ENCODE measurements at places on chromosomes 2 and 18.

GRCh38 chr18:71807586-71807985 is 736.6 kb downstream of the CBLN2 start:
- DNase-seq: no peak

DNA sequence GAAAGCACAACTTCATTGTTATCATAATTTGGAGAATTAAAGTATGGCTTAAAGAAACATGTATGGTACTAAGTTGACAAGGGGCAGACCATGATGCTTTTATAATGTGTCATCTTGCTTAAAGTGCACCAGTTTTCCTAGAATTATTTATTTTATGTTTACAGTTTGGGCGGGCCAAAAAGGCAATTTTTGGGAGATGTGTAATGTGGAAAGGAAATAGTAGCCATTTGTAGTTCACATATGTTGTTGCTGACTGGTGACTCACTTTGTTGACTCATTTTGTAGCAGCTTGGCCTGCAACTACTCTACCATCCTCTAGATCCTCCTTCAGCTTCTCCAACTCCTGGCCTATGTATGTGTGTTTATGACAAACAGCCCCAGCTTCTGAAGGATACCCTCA is 7.7 kb downstream of the ZSCAN30 start:
- no peak for DNase-seq

- DNase-seq: no peak
These were observed 291.2 kb downstream of the TCF4 start for GRCh38 chr18:55296778-55297177.

GRCh38 chr2:184346338-184346862 is 251.9 kb upstream of the ZNF804A start:
- DNase-seq: no peak

DNA sequence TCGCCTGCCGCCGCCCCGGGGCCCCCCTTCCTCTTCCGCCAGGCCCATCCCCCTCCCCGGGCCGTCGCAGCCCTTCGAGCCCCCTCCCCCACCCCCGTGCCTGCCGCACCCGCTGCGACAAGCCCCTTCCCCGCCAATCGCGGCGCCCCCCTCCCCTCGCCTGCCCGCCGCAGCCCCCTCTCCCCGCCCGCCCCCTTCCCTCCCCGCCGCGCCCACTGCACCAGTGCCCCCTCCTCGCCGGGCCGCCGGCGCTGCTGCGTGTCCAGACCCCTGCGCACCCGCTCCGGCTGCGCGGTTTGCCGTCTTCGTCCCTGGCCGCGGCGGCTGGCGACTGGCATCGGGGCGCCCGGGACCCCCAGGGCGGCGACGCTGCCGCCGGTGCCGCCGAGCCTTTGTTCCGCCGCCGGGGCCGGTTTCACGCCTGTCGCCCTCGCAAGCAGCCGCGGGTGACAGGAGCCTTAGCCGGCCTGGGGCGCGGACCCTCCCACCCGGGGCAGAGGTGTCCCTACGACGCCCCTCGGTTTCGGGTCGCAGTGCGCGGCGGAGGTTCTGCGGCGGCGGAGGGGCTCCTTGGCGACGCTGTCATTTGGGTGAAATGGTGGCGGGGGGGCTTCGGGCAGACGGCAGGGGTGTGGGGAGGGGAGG is 18.1 kb downstream of the GPC1 start:
- DNase-seq: no peak

- no peak for DNase-seq
These were observed 140.1 kb upstream of the SMAD7 start for GRCh38 chr18:49090901-49091300.

DNA sequence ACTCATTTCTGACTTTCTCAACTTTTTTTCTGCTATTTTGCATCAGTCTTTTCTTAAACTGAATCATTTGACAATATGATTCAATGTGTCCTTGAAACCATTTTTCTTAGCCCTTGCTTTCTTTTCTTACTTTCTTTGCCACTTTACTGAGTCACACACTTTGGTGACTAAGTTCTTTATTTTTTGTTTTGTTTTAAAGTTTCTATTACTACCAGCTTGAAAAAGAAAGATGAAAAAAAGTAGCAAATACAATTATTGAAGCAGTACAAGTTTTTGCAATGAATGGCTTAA is 116.5 kb downstream of the DOCK10 start:
- peak; percentile 82 for DNase-seq

DNA sequence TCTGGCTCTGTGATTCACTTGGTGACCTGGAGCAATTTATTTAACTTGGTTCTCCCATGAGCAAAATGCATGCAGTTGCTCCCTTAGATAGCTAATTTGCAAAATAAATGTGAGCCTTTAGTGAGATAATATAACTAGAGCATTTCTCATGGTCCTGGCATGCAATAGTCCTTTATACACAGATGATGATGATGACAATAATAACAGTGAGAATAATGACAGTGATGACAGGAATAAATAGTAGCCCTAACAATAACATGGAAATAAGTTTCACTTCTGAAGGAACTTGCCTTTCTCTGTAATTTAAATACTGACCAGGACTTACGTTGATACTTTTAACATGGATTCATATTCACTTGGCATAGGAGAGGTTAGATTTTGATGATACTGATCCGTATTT is 49.2 kb downstream of the LPIN1 start:
- no peak for DNase-seq

GRCh38 chr2:222057347-222058073 is 241.3 kb downstream of the PAX3 start:
- peak; percentile 8 for DNase-seq

- no peak for DNase-seq
These were observed 205.8 kb downstream of the ZNF385B start for GRCh38 chr2:179655627-179656026.

- DNase-seq: no peak
These were observed 211.9 kb downstream of the ALPK2 start for GRCh38 chr18:58416704-58417683.

- no peak for DNase-seq
These were observed 96.6 kb downstream of the ALPK2 start for GRCh38 chr18:58532298-58532697.

DNA sequence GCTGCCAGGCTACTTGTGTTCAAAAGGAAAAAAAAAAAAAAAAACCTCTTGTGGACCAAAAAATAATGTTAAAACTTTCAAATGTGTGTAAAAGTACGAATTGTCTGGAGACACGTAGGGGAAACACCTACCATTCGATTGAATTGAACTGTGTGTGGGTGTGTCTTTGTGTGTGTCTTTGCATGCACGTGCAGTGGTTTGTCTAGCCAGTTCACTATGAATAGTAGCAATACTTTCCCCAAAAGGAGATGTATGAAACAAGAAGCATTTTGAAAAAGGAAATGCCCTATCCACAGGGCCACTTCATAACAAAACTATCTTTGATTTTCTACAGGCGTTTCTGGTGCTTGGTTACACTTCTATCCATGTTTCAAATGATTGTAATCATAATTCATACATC is 186.8 kb downstream of the RPRM start:
- no peak for DNase-seq

DNA sequence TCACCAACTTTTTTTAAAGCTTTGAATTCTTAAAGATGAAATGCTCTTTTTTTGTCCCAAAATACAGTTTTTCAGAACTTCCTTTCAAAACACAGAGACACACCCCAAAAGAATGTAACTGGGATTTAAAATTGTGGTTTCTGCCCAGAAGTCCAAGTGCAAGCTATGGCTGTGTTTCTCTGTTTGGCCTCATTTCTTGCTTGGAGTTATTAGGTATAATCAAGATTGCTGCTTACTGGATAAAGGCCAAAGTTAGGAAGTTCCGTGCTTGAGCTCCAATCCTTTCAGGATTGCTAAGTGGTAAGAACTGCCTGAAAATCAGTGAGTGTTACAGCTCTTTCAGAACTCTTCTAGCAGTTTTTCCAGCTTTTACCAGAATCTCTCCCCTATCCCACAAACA is 16.9 kb downstream of the ZBTB7C start:
- no peak for DNase-seq

DNA sequence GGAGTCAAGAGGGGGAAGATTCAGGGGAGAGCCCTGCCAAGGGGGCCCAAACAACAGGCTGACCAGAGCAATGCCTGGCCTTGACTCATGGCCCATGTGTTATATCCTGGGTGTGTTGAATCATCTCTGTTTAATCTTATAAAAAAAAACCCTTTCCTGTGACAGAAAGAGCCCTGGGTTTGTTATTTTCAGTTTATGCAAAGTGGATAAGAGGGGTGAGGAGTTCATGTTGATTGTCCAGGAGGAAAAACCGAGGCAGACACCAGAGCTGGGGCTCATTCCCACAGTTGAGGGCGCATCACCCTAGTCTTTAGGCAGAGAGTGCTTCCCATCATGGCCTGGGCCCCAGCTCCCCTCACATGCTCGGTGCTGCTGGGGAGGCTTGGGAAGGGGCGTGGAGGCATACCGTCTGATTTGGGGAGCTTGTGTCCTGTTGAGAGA is 30.9 kb upstream of the IL37 start:
- DNase-seq: no peak

GRCh38 chr2:172253190-172254052 is 150.7 kb upstream of the DLX2 start:
- peak; percentile 68 for DNase-seq

- DNase-seq: no peak
These were observed 181.4 kb downstream of the DYM start for GRCh38 chr18:49279041-49279440.

DNA sequence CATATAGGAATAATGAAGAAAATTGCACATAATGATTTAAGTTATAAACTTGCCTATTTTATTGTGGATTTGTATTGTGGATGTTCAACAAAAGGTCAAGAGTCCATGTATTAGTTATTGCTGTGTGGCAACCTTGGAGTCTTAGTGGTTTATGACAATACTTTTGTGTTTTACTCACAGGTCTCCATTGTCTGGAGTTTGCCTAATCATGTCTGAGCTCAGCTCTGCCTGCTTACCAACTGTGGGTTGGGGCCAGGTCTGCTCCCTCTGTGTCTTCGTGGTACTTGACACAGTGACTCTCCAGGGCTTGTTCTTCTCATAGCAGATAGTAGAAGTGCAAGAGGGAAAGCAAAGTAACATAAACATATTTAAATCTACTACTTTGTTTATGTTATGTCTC is 382.5 kb downstream of the CBLN2 start:
- DNase-seq: no peak

DNA sequence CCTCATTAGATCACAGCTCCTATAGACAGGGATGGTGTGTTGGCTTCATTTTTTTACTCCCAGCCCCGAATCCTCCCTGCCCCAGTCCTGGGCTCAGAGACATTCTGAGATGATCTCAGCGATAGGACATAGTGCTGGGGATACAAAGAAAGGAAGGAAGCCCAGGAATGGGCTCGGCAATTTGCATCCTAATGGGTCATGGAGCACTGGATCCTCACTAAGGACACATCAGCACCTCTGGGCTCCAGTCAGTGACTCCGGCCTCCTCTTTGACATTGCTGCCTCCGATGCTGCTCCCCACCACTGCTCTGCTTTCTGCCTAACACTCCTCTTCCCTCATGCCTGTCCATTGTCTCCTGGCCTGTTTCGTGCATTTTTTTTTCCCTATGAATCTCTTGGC is 489.1 kb downstream of the STK39 start:
- DNase-seq: no peak

- no peak for DNase-seq
These were observed 48.1 kb downstream of the COBLL1 start for GRCh38 chr2:164793529-164793928.

DNA sequence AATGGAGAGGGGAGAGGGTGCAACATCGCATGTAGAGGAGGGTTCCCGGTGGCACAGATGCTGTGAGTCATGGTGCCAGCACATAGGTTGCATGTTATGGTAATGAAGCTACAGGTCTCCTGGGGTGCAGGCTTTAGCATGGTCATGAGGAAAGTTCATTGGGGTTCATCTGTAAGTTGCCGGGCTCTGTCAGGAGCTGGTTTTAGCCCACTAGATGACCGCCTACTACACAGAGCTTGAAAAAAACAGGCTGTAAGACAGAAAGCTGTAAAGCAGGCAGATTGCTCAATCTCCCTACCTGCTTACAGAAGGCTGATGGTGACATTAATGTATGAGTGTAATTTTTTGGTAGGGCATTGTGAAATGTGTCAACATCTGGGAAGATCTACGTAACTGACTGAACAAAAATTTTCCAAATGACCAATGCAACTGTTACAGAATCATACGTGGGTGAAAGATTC is 23.9 kb downstream of the DYSF start:
- no peak for DNase-seq

- DNase-seq: no peak
These were observed 118.4 kb downstream of the ALMS1 start for GRCh38 chr2:73503992-73504570.

- DNase-seq: no peak
These were observed 95.6 kb upstream of the ASAP2 start for GRCh38 chr2:9110893-9111569.

GRCh38 chr2:72848436-72849137 is 22.8 kb upstream of the EXOC6B start:
- no peak for DNase-seq

GRCh38 chr2:95799892-95800291 is 191.7 kb downstream of the ANKRD36C start:
- no peak for DNase-seq

DNA sequence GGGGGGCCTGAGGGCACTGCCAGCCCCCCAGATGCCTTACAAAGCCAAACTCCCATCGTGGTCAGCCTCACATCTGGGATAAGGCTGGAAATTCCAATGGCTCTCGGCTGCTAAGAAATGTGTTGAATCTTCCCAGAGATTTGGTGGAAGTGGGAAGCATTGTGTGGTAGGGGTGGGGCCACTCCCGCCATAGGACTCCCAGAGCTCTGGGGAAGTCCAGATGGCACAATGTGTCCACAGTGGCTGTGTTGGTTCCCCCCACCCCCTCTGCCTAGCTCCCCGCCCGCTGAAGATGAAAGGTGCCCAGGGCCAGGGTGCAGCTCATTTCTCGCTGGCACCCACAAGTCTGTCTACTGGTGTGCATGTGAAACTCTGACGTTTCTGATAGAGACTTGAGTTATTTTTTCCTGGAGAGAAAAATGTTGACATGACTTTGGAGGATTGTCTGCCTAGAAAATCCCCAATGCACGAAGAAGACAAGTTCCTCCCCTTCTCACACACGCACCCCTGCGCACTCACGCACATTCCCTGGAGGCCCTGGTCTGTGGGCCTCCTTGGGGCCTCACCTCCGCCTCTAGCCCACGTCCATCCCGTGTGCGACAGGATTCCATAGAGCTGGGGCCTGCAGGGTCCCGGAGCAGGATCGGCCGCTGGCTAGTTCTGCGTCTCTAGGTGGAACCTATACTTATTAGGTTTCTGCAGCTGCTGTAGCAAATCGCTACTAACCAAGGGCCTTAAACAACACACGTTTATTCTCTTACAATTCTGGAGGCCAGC is 199.1 kb downstream of the ZFP36L2 start:
- DNase-seq: no peak

- DNase-seq: no peak
These were observed 46.3 kb downstream of the ARL4C start for GRCh38 chr2:234450431-234451124.

DNA sequence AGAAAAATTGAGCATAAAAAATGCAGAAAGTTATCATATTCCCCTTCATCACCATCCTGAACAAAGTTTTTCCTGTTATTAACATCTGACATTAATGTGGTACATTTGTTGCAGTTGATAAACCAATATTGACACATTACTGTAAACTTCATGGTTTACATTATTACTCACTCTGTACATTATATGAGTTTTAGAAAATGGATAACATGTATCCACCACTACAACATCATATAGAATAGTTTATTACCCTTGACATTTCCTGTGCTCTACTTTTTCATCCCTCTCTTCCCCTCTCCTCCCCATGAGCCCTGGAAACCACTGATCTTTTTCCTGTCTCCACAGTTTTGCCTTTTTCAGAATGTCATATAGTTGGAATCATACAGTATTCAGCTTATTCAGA is 618.6 kb upstream of the TMEFF2 start:
- DNase-seq: no peak

- peak; percentile 46 for DNase-seq
These were observed 2.4 kb downstream of the MARS2 start for GRCh38 chr2:197707316-197708213.

- DNase-seq: no peak
These were observed 124.9 kb downstream of the L3MBTL4 start for GRCh38 chr18:6289843-6290242.
